ENCODE measurements at places on chromosomes 2 and 18.

GRCh38 chr2:12890066-12890465 is 173.3 kb downstream of the TRIB2 start:
- DNase-seq: no peak

- DNase-seq: no peak
Observed at GRCh38 chr18:35578481-35578880, 3.1 kb upstream of the GALNT1 start.

GRCh38 chr2:225112362-225113126 is 70.3 kb upstream of the DOCK10 start:
- no peak for DNase-seq

DNA sequence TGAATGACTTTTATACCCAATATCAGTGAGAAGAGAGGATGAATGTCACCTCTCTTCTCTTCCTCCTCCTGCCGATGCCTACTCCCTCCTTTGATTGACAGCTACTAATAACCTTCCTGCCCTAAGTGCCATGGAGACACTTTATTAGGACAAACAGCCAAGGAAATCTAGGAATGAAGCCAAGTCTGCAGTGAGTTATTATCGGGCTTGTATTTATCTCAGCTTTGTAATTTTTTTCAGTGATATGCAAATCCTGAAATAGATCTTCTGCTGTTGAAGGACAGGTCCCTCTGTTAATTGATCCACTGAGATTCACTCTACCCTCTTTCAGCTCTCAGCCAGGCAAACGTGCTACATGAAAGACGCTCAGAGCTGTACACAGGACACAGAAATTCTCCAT is 686.7 kb downstream of the TMEM182 start:
- no peak for DNase-seq

DNA sequence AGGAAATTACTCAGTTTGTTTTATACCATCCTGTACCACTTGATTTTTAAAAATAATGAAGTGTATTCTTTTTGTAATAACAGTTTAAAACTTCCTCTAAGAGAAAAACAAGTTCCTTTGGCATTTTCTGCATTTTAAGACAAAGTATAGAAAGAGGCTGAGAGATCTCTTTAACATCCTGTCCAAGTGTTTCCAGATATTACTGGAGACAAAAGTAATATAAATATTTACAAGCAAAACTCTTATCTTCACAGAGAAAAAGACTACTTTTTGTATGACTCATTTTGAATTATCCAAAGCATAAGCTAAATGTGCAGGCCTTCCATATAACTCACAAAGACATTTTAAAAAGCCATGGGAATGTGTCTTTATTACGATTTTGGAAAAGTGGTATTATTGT is 221.1 kb downstream of the RDH14 start:
- DNase-seq: no peak
